ENCODE measurements at places on chromosomes 1 and 21.

DNA sequence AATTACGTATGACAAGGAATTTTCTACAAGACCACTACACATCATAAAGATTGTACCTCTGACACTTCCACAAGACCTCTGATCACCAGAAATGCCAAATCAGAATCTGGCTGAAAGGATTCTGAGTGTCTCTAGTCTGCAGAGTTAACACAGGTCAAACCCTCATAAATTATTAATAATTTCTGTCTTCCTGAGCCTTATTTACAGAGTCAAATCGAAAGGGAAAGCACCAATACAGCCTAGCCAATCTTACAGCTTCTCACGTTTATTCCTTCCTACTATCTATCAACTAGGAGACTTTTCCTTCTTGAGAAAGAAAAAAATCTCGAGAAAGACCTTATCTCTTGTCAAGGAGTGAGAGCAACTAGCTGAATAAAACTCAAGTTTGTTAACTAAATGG, 2151.6 kb downstream of the MRPL39 start:
- no peak for DNase-seq

GRCh38 chr1:57067863-57068262, 102.0 kb upstream of the C8B start:
- no peak for DNase-seq

- DNase-seq = no peak
These were observed 189.0 kb downstream of the NFIA start for GRCh38 chr1:61271412-61271789.

DNA sequence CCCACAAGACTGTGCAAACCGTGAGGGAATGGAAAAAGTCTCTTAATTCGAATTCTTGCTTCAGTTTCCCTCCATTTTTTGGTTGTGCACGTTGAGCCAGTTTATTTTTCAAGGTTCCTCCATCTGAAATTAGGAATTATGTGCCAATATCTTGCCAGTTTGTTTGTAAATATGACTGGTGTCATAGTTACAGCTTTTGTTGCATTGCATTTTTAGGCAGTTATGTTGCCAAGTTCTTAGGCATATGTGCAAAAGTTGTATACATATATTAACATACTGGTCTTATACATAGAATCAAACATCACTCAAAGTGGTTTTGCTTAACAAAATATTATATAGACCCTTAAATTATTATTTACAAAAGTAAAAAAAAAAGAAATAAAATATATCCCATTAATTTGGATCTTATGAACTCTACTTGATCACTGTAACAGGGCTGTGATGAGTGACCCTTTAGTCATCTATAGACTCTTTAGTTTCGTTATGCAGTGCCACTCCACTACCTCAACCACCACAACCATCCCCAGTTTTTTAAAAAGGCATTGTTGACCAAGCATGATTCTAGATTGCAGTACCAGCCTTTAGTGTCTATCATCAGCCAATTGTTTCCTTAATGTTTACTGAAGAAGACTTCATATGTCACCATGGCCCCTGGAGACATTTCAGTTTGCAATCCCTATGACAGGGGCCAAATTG, 20.9 kb upstream of the DYNLT5 start:
- no peak for DNase-seq

- DNase-seq = no peak
These were observed 40.6 kb downstream of the SELL start for GRCh38 chr1:169670836-169671235.

DNA sequence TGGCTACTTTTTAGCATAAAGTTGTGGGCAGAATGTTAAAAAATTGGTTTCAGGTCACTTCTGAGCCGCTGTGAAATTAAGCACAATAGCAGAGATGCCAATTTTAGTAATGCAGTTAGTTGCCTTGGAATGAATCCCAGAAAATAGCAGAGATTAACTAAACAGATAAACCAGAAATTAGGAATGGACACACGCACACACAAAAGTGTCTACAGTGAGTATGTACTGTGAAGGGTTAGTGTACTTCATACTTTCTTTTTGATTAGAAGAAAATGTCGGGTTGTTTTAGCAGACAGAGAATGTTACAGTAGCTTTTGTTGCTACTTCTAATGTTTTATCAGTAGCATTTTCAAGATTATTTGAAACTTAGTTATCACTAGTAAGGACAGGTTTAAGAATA, 106.7 kb downstream of the LEPR start:
- DNase-seq = no peak

- DNase-seq = no peak
These were observed 4.8 kb downstream of the COX20 start for GRCh38 chr1:244840219-244840794.

DNA sequence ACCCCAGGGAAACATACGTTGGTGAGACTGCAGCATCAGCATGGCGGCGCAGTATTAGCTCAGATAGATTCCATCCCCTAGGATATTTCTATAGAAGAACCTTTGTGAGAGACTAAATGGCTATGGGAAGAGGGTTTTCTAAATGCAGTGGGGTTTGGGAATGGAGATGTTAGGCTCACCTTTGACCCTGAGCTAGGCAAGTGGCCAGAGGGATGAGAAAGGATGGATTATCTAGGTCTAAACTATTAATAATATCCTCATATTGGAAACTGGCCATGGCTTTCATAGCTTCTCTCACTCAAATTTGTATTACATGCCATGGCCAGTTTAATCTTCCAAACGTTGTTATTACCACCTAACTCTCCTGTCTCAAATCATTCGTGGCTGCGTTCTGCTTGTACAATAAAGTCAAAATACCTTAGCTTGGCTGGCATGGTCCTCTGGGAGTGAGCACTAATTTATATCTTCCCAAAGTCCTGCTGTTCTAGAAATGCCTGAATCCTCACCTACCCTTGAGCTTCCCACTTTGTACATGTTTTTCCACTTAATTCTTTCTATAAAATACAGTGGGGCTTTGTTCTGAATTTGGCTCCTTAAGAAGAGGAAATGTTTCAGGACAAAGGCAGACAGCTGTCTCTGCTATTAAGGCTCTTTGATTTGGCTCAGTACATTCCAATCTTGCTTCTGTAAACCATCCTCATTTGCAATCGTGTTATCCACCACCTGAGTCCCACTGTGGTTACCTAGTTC, 31.0 kb upstream of the COG2 start:
- DNase-seq = no peak

DNA sequence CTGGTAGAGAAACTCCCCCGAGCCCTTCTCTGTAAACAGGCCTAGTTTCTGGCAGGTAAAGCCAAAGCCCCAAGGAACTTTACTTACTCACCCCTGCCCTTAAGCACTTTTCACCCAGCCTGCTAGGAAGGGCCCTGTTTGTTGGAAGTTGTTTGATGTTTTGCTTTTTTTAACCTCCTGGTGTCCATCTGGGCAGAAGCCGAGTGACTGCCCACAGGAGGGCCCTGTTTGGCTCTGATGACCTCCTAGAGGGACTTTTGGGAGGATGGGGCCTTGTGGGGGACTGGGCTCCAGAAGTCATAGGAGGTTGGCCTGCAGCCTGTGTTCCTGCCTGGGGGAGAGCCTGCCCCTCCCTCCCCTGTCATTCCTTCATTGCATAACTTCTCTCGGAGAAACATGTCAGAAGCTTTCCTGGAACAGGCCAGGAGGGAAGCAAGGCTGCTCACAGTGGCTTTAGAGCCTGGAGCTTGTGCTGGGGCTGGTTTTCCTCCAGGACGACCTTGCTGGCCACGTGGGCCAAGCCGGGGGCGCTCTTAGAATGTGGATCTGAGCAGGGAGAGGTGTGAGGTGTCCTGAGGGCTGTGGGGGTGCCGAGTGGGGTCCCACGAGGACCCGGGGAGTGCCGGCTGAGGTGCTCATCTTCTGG, 33.9 kb downstream of the COQ8A start:
- DNase-seq = no peak

- no peak for DNase-seq
These were observed 54.2 kb downstream of the CD58 start for GRCh38 chr1:116516631-116517030.

GRCh38 chr1:235259133-235259778, 68.7 kb downstream of the ARID4B start:
- no peak for DNase-seq

- no peak for DNase-seq
These were observed 1.6 kb downstream of the OR2AK2 start for GRCh38 chr1:247966532-247967204.

DNA sequence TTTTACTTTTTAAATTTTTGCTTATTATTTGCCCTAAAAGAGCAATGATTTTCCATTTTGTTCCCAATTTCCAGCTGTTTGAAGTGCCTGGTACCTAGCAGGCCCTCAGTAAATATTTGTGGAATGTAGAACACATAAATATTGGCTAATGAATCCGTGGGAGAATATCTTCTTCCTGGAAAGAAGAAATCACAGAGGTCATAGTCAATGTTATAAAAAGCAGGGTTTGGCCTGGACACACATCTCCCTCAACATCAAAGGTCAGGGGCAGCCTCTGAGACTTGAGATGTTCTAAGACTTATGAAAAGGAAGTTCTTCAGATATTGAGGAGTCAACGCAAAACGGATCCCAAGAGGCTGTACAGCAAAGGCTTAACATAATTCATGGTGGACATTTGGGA, 358.1 kb downstream of the HHAT start:
- no peak for DNase-seq

DNA sequence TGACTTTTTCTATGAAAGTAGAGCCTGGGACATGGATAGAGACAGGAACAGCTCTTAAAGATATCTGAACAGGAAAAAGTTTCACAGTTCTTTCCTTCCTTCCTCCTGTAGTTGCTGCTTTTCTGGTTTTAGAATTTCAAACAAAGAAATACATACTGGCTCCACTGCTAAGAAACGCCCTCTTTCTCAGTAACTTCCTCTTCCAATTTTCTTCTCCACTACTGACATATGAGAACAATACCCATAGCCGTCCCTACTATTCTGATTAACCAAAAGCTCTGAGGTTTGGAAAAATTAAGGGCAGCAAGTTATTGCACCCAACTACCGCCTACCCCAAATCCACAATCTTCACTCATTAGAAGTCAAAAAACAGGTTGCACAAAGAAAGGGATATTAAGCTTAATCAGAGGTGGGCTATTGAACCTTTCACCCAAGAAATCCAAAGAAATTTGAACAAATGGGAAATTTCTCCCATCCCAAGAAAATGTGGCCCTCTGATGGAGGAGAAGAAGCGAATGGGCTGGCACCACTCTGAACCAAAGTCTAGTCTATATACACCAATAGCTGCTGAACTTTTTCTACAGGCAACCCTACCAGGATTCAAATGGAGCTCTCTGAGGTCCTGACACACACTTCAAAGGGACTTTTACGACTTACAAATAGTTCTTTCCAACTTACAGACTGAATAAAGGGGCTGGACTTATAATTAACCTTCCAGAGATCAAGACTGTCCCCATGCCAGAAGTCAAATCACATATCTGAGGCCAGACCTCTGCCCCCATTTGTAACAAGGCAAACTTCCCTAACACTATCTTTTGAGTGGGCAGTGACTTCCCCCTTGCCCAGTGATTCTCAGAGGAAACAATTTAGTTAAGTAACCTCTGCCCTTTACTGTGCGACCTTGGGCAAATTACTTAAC, 1.7 kb downstream of the WASF2 start:
- peak; percentile 54 for DNase-seq

DNA sequence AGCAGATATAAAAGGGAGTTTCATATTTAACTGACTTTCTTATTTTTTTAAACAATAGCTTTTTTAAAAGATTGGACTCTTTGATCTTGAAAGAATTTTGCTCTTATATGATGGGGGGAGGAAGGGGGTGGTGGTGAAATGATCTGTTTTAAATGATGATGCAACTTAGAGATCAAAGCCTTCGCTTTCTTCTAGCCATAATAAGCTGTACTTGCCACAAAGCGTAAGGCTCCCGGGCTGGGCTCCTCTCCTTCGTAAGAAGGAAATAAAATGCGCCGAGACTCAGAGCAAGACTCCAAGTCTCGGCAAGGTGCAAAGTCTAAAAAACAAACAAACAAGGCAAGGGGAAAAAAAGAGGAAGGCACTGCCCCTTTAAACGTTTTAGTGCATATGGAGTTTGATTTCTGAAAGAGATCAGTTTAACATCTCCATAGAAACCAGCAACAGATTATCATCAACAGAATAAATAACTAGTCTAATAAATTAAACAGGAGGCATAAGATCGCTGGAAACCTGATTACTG, 3.3 kb downstream of the CASZ1 start:
- DNase-seq = peak; percentile 87

- DNase-seq = no peak
These were observed 8.4 kb upstream of the PAXBP1 start for GRCh38 chr21:32779983-32780382.

DNA sequence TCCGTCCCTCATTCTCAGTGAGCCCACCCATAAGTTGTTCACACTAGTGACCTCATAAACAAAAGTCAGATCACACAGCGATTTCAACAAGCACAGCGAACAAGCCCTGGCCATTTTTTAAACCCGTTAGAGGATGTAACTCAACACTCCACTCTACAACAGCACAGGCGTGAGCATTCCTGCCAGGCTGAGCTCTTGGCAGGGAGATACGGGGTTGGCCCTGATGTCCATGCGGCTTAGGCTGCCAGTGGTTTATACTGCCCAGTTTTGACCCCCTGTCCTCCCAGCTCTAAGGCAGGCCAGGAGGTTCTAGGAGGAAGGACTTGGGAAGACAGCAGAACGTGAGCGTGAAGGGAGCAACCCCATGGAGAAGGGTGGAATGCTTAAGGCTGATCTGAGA, 35.0 kb downstream of the PARP1 start:
- no peak for DNase-seq

- peak; percentile 45 for DNase-seq
These were observed 112.1 kb downstream of the HIVEP3 start for GRCh38 chr1:41806472-41807155.

DNA sequence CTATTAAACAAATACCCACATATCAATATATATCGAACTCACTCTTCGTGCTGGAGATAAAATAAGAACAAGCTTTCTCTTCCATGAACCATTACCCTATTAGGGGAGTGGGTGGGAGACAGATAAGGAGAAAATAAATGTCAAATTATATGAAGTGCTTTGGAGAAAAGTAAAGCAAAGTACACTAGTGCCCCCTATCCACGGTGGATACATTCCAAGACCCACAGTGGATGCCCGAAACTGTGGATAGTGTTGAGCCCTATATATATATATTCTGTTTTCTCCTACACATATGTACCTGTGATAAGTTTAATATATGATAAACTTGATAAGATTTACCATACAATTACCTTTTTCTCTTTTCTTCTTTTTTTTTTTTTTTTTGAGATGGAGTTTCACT, 54.6 kb downstream of the FH start:
- DNase-seq = no peak

DNA sequence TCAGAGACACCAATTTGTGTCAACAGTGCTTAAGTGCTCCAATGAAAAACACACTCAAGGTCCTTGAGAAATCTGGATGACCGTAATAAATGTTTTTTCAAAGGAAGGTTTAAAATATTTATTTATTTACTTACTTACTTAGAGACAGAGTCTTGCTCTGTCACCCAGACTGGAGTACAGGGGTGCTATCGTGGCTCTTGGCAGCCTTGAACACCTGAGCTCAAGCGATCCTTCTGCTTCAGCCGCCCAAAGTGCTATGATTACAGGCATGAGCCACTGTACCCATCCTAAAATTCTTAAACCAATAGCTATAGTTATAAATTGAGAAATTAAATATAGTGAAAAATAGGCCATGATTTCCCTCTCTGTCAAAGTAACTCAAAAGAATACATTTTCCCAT, 17.3 kb upstream of the ERICH3 start:
- no peak for DNase-seq

Data from SW480 (cell line).